Left renal cortex interstitium (tissue), 4 donors: ENCODE measurements at places on chromosomes 4 and X. TPM values are rescaled to one million over a fixed set of nuclear protein-coding genes. Genes with fewer than 3 reads are reported as not detected.

DNA sequence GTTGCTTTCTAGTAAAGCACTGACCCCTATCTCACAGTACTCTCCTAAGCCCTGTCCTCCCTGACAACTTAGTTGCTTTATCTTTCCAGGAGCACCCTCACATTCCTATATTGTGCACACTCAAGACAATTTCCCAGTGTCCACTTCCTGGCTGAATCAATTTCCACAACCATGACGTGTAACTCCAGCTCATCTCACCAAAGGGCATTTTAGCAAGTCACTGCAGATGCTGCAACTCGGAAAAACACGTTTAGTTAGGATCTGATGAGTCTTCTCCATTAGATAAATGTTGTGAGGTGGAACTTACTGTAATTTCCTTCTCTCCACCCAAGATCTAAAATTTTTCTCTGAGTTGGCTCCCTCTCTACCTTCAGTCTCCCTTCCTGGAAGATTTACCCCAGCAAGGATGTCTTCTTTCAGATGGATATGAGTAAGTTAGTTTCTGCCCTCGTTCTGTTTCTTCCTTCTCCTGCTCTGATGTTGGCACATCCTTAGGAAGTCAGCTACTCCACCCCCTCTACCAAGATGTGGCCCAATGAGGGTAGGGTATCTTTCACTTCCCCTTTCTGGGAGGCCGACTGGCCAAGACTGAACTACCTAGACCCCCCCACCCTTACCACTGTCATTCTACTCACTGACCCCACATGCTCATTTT, 28.8 kb upstream of the IL13RA1 start:
- DNase-seq: no peak

- DNase-seq: no peak
Measured at GRCh38 chr4:98204236-98204553, 57.0 kb upstream of the RAP1GDS1 start.

GRCh38 chr4:141739636-141740035, 103.3 kb downstream of the IL15 start:
- no peak for DNase-seq

GRCh38 chr4:6373541-6374410, 98.6 kb downstream of the PPP2R2C start:
- no peak for DNase-seq

Gene PROM1
- 31.4 TPM for polyA plus RNA-seq

DNA sequence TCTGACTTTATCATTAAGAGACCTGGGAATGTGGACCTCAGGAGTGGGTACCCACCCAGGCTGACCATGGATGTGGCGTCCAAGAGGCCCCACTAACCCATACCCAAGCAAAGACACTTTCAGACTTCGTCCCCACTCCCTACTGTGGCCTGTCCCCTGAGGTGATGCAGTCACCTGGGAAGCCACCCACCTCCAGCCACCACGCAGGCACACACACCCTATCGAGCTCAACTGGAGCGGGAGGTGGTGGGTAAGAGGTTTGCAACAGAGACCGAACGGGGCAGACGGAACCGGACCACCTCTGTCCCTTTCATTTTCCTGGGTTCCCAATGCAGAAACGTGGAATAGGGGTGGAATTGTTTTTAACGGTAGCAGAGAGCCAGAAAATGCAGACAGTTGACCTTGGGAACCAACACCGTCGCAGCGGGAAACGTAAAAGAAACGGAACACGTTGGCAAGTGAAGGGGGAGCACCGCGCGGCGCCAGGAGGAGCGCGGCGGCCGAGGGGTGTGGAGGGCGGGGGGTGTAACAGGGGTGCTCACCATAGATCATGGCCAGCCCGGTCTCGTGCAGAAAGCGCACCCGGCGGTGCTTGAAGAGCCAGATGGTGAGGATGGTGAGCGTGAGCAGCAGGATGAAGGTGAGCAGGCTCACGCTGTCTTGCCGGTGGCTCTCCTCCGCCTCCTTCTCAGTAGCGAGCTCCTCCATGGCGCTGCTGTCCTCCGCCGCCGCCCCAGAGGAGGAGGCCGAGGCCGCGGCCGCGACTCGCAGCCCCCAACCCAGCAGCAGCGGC, 559 bp downstream of the SLC9A7 start:
- DNase-seq: no peak

DNA sequence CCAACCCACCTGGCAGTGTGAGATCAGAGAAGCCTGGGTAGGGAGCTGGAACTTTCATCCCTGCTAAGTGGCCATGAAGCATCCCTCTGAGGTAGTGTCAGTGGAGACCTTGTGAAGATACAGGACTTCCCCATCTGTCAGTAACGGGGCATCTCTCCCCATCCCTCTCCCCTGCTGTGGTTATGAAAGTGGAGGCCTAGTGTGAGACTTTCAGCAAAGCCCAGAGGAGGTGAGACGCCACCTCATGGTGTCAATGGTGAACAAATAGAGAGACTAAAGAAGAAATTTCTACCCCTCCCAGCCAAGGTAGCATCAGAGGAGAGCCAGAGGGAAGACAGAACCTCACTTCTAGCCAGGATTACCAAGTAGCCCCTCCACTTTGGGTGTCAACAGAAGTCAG, 150.2 kb downstream of the VEGFC start:
- DNase-seq: no peak

- DNase-seq: no peak
Measured at GRCh38 chrX:151715752-151716151, at the start of gene FATE1. Gene FATE1 (plus strand): TSS chrX:151716035. CDS start chrX:151716120, 85 bp downstream.
